Astrocyte (in vitro differentiated cells and primary cell): ENCODE measurements at places on chromosomes 7 and 10.
A peak's percentile ranks its signal among the peaks of the same experiment; 100 is the strongest.

- peak; percentile 64 for DNase-seq
These were observed 34.7 kb downstream of the SVIL start for GRCh38 chr10:29600067-29600466.

- no peak for DNase-seq
These were observed 41.6 kb downstream of the OAT start for GRCh38 chr10:124377101-124377500.

GRCh38 chr7:91319351-91319750 is 55.1 kb downstream of the FZD1 start:
- no peak for DNase-seq

GRCh38 chr10:56605051-56605450 is 244.0 kb upstream of the ZWINT start:
- DNase-seq, result no peak

DNA sequence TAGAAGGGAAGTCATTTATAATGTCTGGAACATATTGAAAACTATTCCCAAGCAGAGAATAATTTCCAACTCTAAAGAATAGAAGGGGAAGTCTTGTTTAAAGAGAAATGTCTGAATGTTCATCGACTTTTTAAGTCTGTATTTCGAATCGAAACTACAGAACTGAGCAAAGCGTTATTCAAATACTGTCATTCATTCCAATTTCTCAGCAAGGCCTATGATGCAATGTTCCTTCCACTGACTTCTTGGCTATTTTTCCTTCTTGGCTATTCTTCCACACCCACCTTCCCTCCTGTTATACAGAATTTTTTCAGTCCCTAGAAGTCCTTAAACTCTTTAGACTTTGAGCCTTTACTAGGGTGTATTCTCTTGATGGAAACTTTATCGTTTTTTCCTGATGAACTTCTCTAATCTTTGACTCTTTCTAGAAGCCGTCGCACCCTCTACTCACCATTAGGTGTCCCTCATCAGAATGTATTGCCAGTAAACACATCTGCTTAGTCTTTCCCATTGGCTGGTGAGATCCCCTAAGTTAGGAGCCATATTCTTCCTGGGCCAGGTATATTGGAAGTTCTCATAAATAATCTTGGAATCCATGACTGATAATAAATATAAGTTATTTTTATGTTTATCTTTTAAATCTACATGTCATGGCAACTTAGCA is 235.7 kb upstream of the CCDC6 start:
- DNase-seq, result no peak

- no peak for DNase-seq
These were observed 13.6 kb upstream of the MICU1 start for GRCh38 chr10:72639441-72639873.

GRCh38 chr10:18615618-18616017 is 35.8 kb downstream of the NSUN6 start:
- DNase-seq, result no peak
